Type B pancreatic cell (in vitro differentiated cells): ENCODE measurements at places on chromosomes 2 and 18. TPM values are rescaled to one million over a fixed set of nuclear protein-coding genes. Genes with fewer than 3 reads are reported as not detected.

SLC30A3 gene
- total RNA-seq: 0.19 and 0.53 TPM in 2 replicates

DNA sequence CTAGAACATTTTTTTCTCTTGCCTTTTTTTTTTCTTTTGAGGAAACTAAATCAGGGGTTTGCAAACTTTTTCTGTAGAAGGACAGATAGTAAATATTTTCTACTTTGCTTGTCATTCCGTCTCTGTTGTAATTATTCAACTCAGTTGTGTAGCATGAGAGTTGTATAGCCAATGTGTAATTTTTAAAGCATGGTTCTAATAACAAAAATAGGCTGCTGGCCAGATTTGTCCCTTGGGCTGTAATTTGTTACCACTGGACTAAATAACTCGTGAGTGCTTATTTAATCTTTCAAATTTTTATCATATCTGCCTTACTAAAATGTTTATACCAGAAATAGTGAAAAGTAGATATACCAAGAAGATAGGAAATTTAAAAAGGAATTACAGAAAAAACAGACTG, 43.0 kb downstream of the CCDC148 start:
- no peak for DNase-seq

DNA sequence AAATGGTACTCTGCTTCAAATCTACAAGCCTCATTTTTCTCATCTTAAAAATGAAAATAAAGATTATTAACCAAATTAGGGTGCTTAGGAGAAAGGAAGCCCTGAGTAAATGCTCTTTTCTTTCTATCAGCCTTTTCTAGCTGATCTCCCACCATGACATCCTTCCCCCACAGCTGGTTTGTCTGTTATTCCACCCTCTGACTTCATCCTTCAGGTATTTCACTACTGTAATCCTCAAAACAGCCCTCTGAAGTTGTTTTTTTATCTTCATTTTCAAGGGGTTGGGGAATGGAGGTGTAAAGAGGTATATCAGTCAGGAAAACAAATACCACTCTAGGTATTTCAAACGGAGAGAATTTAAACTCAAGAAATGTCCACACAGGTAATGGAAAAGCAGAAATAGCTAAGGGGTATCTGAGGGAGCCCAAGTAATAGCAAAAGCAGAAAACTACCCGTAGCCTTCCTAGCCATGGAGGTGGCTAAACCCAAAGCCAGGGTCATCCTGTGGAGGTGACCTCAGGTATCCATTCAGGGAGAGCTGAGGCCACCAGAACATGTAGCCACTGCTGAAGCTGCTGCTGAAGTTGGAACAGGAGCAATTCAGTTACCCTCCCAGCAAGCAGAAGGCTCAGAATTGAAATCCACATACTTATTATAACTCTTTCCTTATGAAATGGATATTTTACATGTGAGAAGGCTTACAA, 990.9 kb upstream of the ACVR2A start:
- no peak for DNase-seq

EMX1 gene
- 0.71 and 0.97 TPM in 2 replicates for total RNA-seq

NTSR2 gene
- total RNA-seq: not detected in 2 replicates

DNA sequence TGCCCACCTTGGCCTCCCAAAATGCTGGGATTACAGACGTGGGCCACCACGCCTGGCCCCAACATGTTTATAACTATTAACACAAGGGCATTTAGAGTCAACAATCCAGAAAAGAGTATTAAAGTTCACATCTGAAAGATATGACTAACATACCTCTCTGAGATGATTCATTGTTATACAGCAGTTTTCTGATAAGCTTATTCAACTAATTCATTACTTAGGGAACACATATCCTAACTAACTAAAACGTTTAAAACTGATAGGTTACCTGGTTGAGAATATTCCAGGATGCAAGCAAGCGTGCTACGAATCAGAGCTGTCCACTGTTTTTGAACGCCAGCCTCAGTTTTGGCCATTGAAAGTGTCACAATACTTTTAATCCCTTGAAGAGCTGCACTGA, 34.0 kb upstream of the STRN start:
- DNase-seq: no peak

BUB1 gene
- total RNA-seq: 14.4 and 39.8 TPM in 2 replicates

DNA sequence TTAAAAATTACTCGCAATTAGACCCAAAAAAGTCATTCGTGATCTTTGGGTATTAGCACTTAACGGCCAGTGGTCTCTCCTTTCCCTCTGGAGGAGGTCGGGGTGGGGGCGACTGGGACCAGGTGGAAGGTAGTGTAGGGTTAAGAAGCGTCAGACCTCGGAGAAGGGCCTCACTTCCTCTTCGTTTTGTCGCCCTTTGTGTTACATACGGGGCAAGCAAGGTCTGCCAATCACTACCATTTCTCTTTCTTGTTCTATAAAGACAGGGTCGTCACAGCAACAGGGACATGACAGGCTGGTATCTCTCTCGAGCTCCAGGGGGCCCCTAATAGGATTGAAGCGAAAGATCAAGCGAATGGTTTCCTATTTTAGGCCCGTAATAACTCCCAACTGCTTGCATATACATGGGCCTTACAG, 136.6 kb downstream of the INSIG2 start:
- DNase-seq: no peak

ASB3 gene
- 16.8 and 47.7 TPM in 2 replicates for total RNA-seq
